Fibroblast of skin of scalp (primary cell): ENCODE measurements at places on chromosomes 5 and 9.

GRCh38 chr9:10700915-10701314, 88.1 kb upstream of the PTPRD start:
- DNase-seq = no peak

- no peak for DNase-seq
Measured at GRCh38 chr9:69645488-69645887, 26.7 kb downstream of the APBA1 start.

DNA sequence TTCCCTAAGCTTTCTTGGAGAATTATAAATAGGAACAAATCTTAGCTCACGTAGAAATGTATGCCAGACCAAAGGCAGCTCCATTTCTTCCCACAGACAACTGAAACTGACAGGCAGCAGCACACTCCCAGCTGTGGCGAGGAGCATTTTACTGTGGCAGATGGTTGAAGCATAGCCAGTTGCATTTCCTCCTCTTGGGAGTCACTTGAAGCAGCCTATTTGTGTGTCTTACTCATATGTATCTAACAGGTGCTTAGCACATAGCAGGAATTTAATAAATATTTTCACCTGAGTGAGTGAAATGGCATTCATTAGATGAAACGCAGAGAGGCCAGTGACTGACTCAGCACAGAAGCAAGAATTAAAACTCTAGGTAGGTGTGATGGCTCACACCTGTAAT, 12.3 kb upstream of the MTMR12 start:
- peak; percentile 27 for DNase-seq

DNA sequence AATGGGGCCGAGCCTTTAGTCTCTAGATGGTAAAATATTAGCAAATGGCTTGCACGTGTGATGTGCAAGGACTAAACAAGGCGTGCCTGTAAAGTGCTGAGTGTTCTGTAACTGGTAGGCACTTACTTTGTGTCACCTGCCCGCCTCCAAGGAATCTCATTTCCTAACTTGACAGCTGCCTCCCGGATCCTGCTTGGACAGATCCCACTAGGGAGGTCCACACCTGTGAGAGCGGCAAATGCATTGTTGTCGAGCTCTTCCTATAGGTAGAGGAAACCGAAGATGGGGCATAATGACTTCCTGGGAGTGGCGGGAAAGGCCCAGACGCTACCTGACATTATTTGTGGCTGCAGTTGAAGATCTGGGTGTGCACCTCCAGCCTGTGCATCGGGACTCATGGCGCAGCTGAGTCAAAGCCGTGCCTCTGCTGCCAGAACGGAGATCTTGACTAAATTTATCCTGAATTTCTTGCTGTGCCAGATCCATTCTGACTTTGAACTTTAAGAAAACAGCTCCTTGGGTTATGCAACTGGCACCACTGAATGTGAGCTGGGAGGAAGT, 79.8 kb downstream of the TENT4A start:
- no peak for DNase-seq

- no peak for DNase-seq
Measured at GRCh38 chr9:68919661-68920060, 94.3 kb downstream of the PRKACG start.

DNA sequence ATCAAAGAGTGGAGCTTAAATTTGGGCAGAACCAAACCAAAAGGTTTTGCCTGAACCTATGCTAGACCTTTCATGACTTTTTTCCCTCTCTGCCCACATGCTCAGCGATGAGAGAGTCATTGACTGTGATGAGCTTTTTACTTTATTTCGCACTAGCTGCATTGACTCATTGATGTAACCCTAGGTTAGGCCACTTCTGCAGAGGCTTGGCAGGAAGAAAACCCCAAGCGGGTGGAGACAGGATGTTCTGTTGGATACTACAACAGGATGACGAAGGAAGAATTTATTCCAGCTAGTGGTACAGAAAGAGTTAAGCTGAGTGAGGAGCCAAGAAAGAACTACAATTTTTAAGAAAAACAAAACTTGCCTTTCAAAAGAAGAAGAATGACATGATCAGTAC, 18.4 kb downstream of the AGXT2 start:
- no peak for DNase-seq

DNA sequence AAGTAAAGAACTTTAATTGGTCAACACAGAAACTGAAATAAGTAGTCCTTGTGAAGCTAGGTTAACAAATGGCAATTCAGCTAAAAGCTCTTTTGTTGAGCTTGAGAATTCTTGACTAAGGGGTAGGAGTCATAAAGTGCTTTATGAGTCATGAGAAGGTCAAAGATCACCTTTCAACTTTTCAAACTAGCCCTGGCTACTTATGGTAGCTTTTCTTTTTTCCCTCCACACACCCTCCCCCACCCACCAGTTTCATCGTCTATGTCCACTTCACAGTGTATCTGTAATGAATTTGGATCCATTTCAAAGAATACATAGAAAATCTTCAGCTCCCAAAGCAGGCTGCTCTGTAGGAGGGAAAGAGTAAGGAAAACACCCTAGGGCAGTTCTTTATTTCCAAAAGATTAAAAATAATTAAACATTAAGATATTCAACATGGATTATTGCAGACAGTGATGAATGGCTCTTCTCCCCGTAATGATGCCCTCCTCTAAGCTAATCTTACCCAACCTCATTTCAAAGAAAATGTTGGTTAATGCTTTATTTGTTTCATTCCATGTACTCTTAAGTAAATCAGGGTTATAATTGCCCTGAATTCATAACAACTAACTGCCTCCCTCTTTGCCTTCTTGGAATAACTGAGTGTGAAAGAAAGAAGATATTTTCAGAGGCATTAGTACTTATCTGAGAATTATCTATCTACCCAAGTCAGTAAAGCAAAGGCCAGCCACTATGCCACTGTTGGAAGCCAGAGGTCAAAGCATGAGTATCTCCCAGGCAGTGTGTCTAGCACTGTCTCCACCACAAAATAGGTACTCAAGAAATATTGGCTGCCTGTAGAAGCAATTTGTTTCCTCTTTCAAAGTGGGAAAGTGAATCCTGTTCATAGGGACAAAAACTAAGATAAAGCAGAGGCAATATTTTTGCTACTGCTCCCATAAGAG, 290.6 kb downstream of the PIK3R1 start:
- peak; percentile 21 for DNase-seq
